Smooth muscle cell of the umbilical artery (primary cell): ENCODE measurements at places on chromosomes 6 and 20. TPM values are rescaled to one million over a fixed set of nuclear protein-coding genes. Genes with fewer than 3 reads are reported as not detected.

OVOL2 gene
- total RNA-seq: not detected in 2 replicates

HLA-DRB5 gene
- 0.09 TPM in 1 of 2 replicates, not detected in the other for total RNA-seq

PPP1R16B gene
- total RNA-seq: 0.05 and 0.30 TPM in 2 replicates

OPRM1 gene
- not detected in 2 replicates for total RNA-seq

SAMHD1 gene
- 18.4 and 27.0 TPM in 2 replicates for total RNA-seq

DPPA5 gene
- not detected in 2 replicates for total RNA-seq

TFAP2D gene
- total RNA-seq: not detected in 2 replicates

TCF21 gene
- 1.4 and 3.0 TPM in 2 replicates for total RNA-seq

LHFPL5 gene
- not detected in 2 replicates for total RNA-seq

DOK5 gene
- 17.2 and 19.8 TPM in 2 replicates for total RNA-seq

DEFB124 gene
- not detected in 2 replicates for total RNA-seq

GABRR1 gene
- not detected in 2 replicates for total RNA-seq

GTSF1L gene
- not detected in 2 replicates for total RNA-seq

SLC52A3 gene
- not detected in 2 replicates for total RNA-seq

FAXC gene
- 0.59 and 2.1 TPM in 2 replicates for total RNA-seq

CGAS gene
- 5.6 and 7.1 TPM in 2 replicates for total RNA-seq

PRSS35 gene
- 4.0 and 18.7 TPM in 2 replicates for total RNA-seq
